ENCODE measurements at places on chromosomes 11 and 22. TPM values are rescaled to one million over a fixed set of nuclear protein-coding genes. Genes with fewer than 3 reads are reported as not detected.

Gene MAPK11
- 7.1 TPM for polyA plus RNA-seq

Gene INSC
- polyA plus RNA-seq = 0.73 TPM

Gene POU2F3
- polyA plus RNA-seq = 0.32 TPM

Gene MMP8
- not detected for polyA plus RNA-seq

Gene RIMBP3B
- not detected for polyA plus RNA-seq

Gene DAGLA
- polyA plus RNA-seq = 3.2 TPM

Gene CLDN5
- polyA plus RNA-seq = 17.5 TPM

Gene CRYBA4
- not detected for polyA plus RNA-seq

Gene BDNF
- 1.5 TPM for polyA plus RNA-seq

Gene OR8A1
- 0.05 TPM for polyA plus RNA-seq

Gene IRAG1
- polyA plus RNA-seq = 12.0 TPM

Gene IL18
- 9.9 TPM for polyA plus RNA-seq

Gene CST6
- polyA plus RNA-seq = not detected

Gene GSTT2B
- 6.9 TPM for polyA plus RNA-seq

Gene POU2AF1
- polyA plus RNA-seq = 0.90 TPM

Gene CHADL
- 2.7 TPM for polyA plus RNA-seq

Gene KCTD14
- 14.1 TPM for polyA plus RNA-seq

Gene RIN1
- 1.6 TPM for polyA plus RNA-seq

Gene TENM4
- 24.5 TPM for polyA plus RNA-seq

Gene CSF2RB
- polyA plus RNA-seq = 1.9 TPM

Gene C11orf21
- polyA plus RNA-seq = 0.43 TPM

Gene F2
- 0.68 TPM for polyA plus RNA-seq
